NCI-H2171 treated with DMSO at 0.1 percent for 48 hours (cell line): ENCODE measurements at places on chromosomes 7 and 10.

DNA sequence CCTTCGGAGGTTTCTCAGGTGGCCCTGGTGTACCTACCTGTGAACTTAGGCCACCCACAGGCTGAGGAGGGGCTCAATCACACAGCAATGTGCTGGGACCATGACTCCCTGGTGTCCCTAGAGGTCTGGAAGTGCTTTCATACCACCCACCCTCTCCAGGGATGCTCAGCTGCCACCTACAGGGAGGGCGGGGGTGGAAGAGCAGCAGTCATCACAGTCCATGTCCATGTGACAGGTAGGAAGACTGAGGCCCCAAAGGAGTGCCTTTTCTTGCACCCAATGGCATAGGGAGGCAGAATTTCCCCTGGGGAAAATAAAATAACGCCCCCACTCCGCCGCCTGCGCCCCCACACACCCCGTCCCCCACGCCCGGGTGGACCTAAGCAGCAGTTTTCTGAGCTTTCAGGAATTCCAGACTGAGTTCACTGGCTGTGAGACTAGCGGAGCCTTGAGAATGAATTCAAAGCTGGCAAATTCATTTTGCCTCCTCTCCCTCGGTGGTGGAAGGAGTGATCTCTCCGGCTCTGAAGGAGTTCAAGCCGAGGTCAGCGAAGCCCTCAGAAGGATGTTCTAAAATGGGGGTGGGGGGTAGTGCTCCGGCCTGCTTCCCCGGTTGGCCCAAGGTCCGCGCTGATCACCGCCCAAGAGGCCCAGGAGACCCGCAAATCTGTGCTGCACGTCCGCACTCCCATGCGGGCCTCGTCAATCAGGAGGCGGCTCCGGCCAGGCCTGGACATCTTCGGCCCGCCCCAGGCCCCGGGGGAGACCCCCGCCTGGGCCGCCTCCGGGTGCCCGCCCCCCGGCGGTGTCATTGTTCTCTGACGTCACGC is 2.1 kb upstream of the ZMIZ1 start:
- peak; percentile 43 for DNase-seq

GRCh38 chr7:30950197-30950596 is 13.6 kb upstream of the GHRHR start:
- no peak for DNase-seq

GRCh38 chr10:17512341-17513001 is 58.1 kb upstream of the ST8SIA6 start:
- no peak for DNase-seq

GRCh38 chr7:102424129-102424551 is 9.2 kb upstream of the ORAI2 start:
- no peak for DNase-seq

- DNase-seq = no peak
Measured at GRCh38 chr7:28835800-28836199, 122.3 kb downstream of the TRIL start.

- DNase-seq = no peak
Measured at GRCh38 chr10:110850099-110850498, 21.6 kb upstream of the PDCD4 start.

DNA sequence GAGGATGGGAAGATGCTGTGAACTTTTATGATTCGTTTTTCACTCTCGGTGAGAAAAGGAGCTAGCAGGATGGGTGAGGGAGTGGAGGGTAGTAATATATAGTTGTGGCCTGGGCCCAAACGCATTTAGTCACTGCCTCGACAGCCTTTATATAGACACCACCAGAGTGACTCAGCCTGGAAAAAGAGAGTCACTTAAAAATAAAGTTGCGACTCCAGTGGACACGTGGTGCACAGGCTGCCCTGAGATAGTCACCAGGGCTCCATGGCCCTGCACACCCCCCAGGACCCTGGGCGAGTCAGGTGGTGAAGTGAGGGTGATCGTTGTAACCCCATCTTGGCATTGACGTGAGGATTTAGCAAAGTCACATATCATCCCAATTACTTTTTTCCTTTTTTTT is 106.7 kb downstream of the CUX1 start:
- DNase-seq = no peak

DNA sequence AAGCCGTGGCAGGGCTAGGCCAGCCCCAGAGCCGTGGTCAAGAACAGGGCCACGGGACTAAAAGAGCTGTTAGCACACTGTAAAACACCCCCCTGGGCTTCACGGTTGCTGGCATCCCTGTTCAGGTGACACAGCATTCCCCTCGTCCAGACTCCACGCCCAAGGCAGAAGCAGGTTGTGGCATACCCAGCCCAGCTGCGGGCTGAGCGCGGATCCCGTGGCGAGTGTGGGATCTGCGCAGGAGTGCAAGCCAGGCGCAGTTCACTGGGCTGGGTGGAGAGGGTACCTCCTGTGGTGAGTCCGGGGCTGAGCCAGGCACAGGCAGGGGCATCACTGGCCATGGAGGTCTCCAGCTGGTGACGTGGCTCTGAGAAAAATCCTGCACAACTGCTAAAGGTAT is 199.1 kb downstream of the FZD1 start:
- DNase-seq = no peak

GRCh38 chr7:158858592-158859503 is 2.5 kb downstream of the DYNC2I1 start:
- DNase-seq = no peak

DNA sequence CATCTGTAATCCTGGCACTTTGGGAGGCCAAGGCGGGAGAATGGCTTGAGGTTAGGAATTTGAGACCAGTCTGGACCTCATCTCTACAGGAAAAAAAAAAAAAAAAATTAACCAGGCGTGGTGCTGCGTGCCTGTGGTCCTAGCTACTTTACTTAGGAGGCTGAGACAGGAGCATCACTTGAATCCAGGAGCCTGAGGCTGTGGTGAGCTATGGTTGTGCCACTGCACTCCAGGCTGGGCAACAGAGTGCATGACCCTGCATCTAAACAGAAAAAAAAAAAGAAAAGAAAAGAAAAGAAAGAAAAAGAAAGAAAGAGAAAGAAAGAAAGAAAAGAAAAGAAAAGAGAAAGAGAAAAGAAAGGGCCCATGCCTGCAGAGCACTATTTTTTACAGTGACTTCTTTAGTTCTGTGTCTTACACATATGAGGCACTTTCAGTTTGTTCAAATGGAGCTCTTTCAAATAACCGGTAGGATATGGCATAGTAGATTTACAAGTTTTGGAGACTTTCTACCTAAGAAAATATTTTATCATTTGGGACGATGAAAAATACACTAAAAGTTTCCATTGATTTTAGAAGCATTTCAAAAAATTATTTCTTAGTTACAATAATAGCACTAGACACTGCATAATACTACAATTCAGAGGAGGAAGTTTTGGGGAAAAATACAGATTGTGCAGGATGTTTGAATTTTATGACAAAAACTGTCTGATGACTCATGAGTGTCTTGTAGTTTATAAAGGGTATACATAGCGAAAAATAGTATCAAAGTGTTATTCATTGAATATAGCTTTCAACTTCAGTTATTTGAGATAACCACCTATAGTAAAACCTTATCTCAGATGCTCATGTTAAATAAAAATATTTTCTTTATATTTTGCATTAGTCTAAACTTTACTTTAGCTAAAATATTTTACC is 75.9 kb downstream of the MDFIC start:
- no peak for DNase-seq

DNA sequence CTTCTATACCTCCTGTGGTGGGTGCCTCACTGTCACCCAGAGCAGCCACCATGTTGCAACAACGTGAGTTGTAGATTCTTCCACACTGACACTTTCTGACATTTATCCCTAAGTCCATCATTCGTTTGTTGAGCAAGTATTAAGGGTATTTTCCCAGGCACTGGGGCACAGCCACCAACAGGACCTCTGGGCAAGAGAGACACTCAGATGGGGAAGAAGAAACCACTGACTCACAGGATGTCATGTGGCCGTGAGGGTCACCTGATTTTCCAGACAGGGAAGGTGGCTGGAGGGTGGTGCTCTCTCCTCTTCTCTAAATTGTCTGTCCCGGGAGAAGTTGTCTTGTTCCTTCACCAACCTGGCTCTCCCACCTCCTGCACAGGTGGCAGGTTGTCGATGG is 51.7 kb upstream of the PPIF start:
- no peak for DNase-seq
